ENCODE measurements at places on chromosomes 16 and 17.

DNA sequence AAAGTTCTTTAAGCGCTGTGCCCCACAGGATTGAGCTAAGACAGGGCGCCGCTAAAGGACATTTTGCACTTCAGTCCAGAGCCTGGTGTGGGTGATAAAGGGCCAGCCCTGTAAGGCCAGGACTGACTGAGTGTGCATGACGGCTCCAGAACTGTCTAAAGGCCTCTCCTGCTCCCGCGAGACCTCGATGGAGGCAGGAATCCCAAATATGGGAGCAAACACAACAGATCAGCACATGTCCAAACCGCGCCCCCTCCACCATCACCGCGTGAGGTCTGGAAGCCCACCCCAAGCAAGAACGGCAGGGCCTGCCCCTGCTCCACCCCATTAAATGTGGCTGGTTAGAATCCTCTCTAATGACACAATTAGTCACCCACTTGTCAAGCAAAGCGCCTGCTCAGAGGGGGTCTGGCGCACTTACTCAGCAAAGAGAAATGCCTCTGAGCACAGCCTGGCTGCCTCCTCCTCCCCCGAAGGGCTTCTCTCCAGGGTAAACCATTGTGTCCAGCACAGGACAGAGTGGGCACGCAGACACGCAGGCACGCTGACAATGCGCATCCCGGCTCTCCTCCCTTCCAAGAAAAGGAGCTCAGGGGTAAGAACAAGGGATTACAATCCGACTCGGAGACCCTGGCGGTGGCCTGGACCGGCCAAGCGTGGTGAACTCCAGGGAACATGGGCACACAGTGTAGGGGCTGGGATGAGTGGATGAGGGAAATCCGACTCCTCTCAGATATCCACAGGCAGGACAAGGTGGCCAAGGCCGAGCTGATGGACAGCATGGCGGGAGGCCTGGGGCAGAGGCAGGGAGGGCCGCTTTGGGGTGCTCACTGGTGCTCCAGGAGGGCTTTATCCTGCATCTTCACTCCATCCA, 1.5 kb downstream of the MXRA7 start:
- H3K4me1 ChIP-seq = peaks cover 30% of the 10 kb centered on the region
- peak overlapping the region; percentile 73 for H3K4me3 ChIP-seq
- DNase-seq = peak; percentile 42
- peaks cover 18% of the 10 kb centered on the region for H3K27me3 ChIP-seq
- H3K36me3 ChIP-seq = no peaks in the 10 kb centered on the region
- H3K27ac ChIP-seq = no peak overlapping the region

DNA sequence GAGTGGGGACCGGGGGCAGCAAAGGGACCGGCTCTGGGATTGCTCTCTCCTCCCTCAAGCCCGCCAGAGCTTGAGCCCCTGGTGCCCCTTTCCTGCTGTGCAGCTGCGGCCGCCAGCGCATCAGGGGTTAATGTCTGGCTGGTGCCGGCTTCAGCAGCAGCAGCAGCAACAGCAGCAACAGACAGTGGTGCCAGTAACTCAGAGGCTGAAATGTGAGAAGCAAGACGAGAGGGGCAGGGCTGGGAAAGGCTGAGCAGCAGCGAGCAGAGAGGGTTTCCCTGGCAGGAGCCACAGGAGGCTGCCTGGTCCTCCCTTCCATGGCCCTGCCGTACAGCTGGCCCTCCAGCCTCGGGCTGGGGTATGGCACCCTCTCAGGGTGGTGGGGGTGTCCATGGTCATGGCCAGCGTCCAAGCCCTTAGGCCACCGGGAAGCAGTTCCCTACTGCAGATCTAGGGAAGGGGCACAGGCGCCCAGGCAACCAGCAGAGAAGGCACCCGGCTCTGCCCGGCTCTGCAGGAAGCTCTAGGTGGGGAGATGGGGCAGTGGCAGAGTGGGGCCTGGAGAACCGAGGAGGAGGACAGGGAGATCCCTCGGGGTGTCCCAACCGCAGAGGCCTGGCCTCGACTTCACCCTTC, 21.1 kb upstream of the TFAP4 start:
- H3K27ac ChIP-seq = peak overlapping the region; percentile 96
- H3K4me1 ChIP-seq = peaks cover 32% of the 10 kb centered on the region
- no peaks in the 10 kb centered on the region for H3K27me3 ChIP-seq

DNA sequence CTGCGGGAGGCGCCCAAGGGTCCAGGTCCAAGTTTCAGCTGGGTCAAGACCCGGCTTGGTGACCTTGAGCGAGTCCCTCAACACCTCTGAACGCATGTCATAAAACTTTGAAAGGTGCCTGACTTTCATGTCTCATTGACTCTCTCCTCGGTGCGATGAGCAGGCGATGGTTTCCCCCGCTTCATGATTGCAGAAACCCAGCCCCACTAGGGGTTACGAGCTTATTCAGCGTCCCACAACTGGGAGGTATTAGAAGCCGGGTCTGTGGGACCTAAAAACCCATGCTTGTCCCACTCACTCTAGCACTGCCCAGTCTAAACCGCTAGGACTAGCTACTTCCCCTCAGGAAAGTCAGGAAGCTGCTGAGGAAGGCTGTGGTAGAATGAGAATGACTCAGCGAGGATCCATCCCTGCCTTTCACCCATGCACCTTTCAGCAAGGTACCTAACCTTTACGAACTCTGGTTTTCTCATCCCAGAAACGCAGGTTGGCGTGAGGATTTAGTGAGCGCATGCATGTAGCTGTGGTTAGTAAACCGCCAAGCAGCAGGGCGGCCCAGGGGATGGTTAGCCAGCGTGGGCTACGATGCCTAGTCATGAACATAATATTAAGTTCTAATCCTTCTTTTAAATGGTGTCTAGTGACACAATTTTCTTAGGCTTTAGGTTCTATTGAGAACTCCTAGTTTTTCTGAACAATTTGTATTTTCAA, 26.2 kb upstream of the RFFL start:
- H3K4me3 ChIP-seq = peak overlapping the region; percentile 51
- no peaks in the 10 kb centered on the region for H3K36me3 ChIP-seq
- peaks cover 8% of the 10 kb centered on the region for H3K27me3 ChIP-seq
- H3K4me1 ChIP-seq = peaks cover 42% of the 10 kb centered on the region

DNA sequence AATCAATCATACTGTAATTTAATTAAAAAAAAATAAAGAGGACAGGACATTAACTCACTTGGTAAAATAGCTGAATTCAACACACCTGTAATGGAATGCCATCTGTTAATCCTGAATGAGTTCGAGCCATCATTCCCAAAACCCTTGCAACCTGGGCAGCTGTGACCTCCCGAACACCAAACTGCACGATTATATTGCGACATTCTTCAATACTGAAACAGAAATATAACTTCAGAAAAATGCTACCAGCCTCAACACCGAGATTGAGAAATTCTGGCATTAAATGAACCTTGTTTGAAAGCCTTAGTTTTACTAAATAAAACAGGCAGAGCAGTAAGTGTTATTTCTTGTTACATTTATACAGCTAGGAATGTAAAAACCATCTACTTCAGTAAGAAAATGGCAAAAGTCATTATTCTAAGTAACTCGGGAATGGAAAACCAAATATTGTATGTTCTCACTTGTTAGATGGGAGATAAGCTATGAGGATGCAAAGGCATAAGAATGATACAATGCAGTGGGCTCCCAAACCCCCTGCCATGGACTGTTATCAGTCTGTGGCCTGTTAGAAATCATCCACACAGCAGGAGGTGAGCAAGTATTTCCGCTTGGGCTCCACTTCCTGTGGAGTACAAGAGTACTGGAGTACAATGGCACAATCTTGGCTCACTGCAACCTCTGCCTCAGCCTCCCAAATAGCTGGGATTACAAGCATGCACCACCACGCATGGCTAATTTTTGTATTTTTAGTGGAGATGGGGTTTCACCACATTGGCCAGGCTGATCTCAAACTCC, 46.5 kb downstream of the CNOT1 start:
- DNase-seq = peak; percentile 3
- H3K27ac ChIP-seq = no peak overlapping the region
- peaks cover 90% of the 10 kb centered on the region for H3K36me3 ChIP-seq
- no peak overlapping the region for H3K4me3 ChIP-seq
- no peaks in the 10 kb centered on the region for H3K4me1 ChIP-seq

GRCh38 chr16:16000685-16001084, 51.3 kb downstream of the ABCC1 start:
- no peaks in the 10 kb centered on the region for H3K4me1 ChIP-seq
- H3K36me3 ChIP-seq = no peaks in the 10 kb centered on the region
- no peaks in the 10 kb centered on the region for H3K27me3 ChIP-seq
- no peak overlapping the region for H3K27ac ChIP-seq

DNA sequence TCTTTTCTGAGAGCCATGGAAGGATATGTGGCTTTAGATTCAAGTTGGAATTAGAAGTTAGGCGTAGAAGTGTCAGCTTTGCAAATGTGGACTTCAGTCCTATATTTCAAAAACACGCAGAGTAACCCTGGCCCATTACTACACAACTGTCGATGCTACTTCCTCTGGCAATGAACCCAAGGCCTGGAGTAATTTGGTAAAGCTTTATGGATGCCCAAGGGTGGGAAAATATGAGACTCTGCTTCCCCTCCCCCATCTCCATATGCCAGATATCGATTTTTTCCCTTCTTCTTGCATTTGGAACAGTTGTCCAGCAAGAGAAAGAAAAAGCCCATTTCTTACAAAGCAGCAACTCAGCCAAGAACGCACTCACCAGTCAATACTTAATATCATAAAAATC, 2.9 kb upstream of the MAP1LC3B start:
- peaks cover 25% of the 10 kb centered on the region for H3K4me1 ChIP-seq
- no peak overlapping the region for H3K4me3 ChIP-seq
- H3K36me3 ChIP-seq = no peaks in the 10 kb centered on the region
- no peak for DNase-seq

GRCh38 chr17:19332371-19333131, 30.0 kb downstream of the B9D1 start:
- H3K27ac ChIP-seq = no peak overlapping the region
- H3K4me3 ChIP-seq = no peak overlapping the region
- no peak for DNase-seq
- H3K36me3 ChIP-seq = no peaks in the 10 kb centered on the region
- no peaks in the 10 kb centered on the region for H3K27me3 ChIP-seq

GRCh38 chr16:48627148-48627547, 17.2 kb upstream of the N4BP1 start:
- no peaks in the 10 kb centered on the region for H3K36me3 ChIP-seq
- DNase-seq = no peak

DNA sequence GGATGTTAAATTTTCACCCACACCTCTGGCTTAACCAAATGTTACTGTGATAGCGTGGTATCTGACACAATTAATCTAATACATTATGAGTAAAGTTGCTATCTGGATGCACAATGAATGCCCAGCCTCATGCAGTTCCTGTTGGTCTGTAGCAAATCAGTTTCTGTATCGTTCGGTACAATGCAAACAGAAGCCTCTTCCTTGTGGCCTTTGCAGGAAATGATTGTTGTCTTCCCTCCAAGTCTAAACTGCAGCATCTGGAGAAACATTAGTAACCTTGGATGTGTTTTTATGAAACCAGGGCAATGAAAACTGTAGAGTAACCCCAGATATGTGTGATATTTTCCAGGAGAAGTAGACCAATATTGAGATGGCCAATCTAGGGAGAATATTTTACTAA, 46.8 kb downstream of the CYB561 start:
- no peak for DNase-seq
- no peaks in the 10 kb centered on the region for H3K36me3 ChIP-seq
- no peaks in the 10 kb centered on the region for H3K27me3 ChIP-seq
- H3K27ac ChIP-seq = no peak overlapping the region

All from GM23338 (cell line).